GM23338 (cell line): ENCODE measurements at places on chromosomes 3 and 15. TPM values are rescaled to one million over a fixed set of nuclear protein-coding genes. Genes with fewer than 3 reads are reported as not detected.

DNA sequence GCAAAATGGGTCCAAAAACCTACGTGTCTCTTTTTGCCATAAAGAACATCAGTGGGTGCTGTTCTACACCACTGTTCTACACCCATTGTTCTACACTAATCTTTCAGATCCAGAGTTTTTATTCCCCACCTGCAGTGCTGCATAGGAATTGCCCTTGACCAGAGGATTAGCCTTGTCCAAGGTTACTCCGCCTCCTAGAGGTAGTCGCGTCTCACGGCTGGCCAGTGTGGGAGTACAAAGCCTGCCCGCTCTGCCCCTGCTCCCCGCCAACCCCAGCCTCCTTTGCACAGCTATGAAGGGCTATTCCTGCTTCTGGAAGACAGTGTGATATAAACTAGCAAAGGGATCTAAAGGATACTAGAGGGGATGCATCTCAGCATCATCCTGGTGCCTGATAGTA lies 222.1 kb upstream of the LMCD1 start:
- DNase-seq: peak; percentile 50
- no peak overlapping the region for H3K27ac ChIP-seq
- H3K27me3 ChIP-seq: no peaks in the 10 kb centered on the region
- H3K36me3 ChIP-seq: no peaks in the 10 kb centered on the region
- no peak overlapping the region for H3K4me3 ChIP-seq

DNA sequence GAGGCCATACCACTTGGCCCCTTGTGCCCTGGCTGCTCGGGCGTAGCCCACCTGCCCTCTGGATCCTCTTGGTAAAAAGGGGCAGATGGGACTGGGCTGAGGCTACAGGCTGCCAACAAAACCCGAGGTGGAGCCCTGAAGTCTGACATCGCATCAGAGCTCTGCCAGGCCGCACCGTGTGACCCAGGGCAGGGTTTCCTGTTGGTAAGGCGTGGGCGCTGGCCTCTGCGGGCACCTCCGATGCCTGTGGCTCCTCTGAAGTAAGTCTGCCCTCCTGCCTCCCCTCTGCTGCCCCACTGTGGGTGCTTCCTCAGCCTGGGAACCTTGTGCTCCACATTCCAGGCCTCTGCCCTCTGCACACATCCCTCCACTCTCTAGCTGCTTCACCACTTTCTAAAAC lies 8.9 kb downstream of the CHDH start:
- no peaks in the 10 kb centered on the region; the same call in 1 of the 2 replicates for H3K4me1 ChIP-seq
- no peaks in the 10 kb centered on the region for H3K27me3 ChIP-seq
- H3K4me3 ChIP-seq: no peak overlapping the region
- no peaks in the 10 kb centered on the region for H3K36me3 ChIP-seq
- no peak for DNase-seq

DNA sequence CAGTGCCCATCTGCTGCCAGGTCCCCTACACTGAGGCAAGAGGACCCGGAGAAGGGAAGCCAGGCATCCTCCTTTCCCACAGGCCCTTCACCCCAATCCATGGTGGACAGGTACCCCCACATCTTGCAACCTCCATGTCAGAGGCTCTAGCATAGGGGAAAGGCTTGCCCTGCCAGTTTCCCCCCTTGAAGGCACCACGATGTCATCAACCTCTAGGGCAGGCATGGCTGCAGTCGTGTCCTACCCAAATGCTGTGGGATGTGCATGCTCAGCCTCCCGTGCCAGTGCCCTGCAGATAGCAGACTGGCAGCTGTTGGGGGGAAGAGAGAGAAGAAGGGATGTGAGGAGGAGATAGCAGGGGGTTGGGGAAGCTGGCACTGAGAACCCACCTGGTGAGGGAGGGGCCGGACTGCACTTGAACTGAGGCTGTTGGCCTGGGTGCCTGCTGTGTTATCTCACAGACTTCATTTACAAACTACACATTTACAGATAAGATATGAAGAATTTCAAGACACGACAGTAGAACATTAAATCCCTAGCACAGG lies 197.5 kb downstream of the ADAMTS9 start:
- H3K27ac ChIP-seq: no peak overlapping the region
- peaks cover 31% of the 10 kb centered on the region for H3K4me1 ChIP-seq
- H3K4me3 ChIP-seq: no peak overlapping the region

- H3K4me1 ChIP-seq: peaks cover 35% of the 10 kb centered on the region
- no peaks in the 10 kb centered on the region for H3K27me3 ChIP-seq
- DNase-seq: no peak
These were observed 49.5 kb downstream of the HMG20A start for GRCh38 chr15:77470235-77470634.

The TM4SF18 gene
- 1.0 and 1.6 TPM in 2 replicates for total RNA-seq

The ANKUB1 gene
- not detected in 2 replicates for total RNA-seq

The ADIPOQ gene
- total RNA-seq: not detected in 2 replicates

DNA sequence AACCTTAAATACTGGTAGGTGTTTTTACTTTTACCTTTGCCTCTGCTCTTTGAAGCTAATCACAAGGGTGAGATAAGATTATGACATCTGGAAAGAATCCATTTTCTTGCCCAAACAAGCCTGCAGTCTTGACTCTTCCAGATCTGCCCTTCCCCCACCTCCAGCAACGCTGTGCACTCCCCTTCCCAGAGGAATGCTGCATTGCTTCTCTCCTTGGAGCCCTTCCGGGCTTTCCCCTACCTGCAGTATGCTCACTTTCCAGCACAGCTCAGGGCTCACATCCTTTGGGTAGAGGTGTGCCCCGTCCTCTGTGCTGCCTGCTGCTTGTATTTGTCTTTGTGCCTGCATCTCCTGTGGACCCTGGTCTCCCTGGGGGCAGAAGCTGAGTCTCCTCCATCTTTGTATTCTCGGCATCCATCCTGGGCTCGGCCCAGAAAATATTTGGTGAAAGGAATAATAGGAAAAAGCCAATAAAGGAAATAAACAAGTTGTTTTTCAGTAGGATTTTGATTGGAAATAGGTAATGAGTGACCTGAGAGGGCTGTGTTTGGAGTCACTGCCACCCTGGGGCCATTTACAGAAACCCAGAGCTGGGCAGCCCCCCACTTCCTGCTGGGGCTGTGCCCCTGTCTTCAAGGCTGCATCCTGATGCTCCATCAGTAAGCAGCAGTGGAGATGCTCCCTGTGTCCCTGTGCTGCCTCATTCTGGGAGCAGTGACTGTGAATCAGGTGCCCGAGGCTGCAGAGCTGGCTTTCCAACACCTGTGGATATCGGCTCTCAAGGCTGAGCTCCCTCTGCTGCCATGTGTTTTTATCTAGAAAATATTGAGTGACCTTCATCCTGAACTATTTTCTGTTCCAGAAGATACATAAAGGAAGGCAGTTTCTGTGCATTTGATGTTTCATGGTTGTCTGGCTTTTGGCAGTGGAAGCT lies 117.5 kb downstream of the EEFSEC start:
- no peaks in the 10 kb centered on the region for H3K36me3 ChIP-seq
- H3K27ac ChIP-seq: no peak overlapping the region
- H3K27me3 ChIP-seq: no peaks in the 10 kb centered on the region
- H3K4me1 ChIP-seq: peaks cover 16% of the 10 kb centered on the region
- DNase-seq: peak; percentile 76

The TMCO5A gene
- not detected in 2 replicates for total RNA-seq

GRCh38 chr3:18112674-18113375 lies 312.3 kb downstream of the SATB1 start:
- H3K27me3 ChIP-seq: no peaks in the 10 kb centered on the region
- no peak overlapping the region for H3K27ac ChIP-seq
- H3K4me3 ChIP-seq: no peak overlapping the region

The DBR1 gene
- 17.2 and 17.5 TPM in 2 replicates for total RNA-seq
